ENCODE measurements at places on chromosomes 5 and 9.
A peak's percentile ranks its signal among the peaks of the same experiment; 100 is the strongest.

DNA sequence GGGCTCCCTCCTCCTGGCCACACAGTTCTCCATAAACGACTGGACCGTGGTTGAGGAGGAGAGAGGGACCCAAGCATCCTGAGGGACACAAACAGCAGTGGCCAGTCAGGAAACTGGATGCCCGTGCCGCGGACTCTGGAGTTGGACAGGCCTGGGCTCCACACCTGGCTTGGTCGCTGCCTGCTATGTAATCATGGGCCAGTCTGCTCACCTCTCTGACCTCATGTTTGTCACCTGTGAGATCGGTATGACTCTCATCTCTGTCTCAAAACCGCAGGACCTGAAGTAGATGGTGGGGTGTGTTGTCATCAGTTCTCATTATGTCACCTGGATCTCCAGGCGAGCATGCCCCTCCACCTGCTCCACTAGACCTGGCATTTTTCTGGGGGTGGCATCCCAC lies 14.5 kb downstream of the CXXC5 start:
- no peak for DNase-seq

DNA sequence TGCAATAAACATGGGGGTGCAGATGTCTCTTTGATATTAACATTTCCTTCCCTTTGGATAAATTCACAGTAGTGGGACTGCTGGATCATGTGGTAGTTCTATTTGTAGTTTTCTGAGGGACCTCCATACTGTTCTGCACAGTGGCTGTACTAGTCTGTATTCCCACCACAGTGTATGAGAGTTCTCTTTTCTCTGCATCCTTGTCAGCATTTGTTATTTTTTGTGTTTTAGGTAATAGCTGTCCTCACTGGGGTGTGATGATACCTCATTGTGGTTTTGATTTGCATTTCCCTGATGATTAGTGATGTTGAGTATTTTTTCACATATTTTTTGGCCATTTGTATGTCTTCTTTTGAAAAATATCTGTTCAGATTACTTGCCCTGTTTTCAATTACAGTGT lies 562.5 kb downstream of the CSNK1G3 start:
- DNase-seq, result no peak

GRCh38 chr5:114101153-114101552 lies 260.7 kb upstream of the KCNN2 start:
- no peak for DNase-seq

- DNase-seq, result peak; percentile 70
Observed at GRCh38 chr5:95842854-95843544, 20.5 kb upstream of the GLRX start.

GRCh38 chr5:110342683-110343082 lies 383.8 kb downstream of the TMEM232 start:
- DNase-seq, result no peak

DNA sequence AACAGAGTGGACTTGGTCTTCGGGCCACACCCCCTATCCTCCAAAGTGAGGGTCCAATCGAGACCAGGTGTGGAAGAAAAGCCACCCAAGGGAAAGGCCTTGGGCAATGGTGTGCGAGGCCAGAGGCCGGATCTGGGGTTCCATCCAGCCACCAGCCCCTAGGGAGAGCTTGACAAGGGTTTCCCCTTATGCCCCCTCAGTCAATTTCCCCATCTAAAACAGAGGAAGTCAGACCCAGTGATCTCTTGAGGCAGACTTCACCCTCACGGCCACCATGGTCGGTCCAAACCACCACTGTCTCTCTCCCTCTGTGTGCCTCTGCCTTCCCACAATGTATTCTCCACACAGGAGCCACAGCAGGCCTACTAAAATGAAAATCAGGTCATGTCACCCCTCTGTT lies 82.9 kb downstream of the C5orf15 start:
- no peak for DNase-seq

GRCh38 chr5:72005671-72006070 lies 101.6 kb upstream of the MAP1B start:
- no peak for DNase-seq

GRCh38 chr5:555058-555623 lies 30.9 kb upstream of the SLC9A3 start:
- DNase-seq, result no peak

GRCh38 chr9:130234340-130235260 lies 31.0 kb upstream of the HMCN2 start:
- no peak for DNase-seq

GRCh38 chr5:171637811-171638210 lies 147.8 kb upstream of the SMIM23 start:
- DNase-seq, result no peak

GRCh38 chr5:92941806-92942205 lies 639.2 kb downstream of the NR2F1-AS1 start:
- no peak for DNase-seq

DNA sequence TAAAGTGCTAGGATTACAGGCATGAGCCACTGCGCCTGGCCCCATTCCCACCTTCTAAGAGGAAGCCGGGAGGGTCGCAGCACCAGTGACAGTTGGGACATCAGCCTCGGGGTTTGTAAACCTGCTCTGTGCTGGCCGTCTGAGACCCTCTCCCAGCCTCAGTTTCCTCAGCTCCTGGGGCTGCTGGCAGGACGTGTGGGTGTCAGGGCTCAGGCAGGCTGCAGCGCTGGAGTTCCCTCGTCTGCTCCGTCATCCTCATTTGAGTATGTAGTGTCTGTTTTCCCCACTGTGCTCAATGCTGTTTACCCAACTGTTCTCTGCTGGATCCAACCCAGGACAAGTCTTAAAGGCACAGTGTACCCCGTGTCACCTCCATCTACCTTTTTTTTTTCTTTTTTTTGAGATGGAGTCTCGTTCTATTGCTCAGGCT lies 2.0 kb upstream of the NINJ1 start:
- DNase-seq, result no peak

DNA sequence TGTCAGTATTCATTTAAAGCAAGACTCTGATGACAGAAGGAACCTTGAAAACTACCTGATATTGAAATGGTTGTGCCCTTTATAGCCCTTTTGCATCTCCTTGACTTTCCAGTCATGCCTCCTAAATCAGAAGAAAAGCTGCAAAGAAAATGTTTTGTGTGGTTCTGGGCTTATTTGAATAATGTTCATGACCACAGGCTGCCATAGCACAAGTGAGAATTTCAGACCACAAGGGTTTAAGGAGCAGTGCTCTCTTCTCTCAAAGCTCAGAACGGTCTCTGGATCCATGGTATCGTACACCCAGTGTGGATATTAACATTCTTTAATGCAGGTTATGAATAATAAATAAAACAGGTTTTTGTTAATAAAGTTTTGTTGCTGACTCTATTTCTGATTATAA lies 54.2 kb downstream of the GPR107 start:
- no peak for DNase-seq

- no peak for DNase-seq
Observed at GRCh38 chr9:104322596-104322995, 181.5 kb upstream of the OR13F1 start.

- no peak for DNase-seq
Observed at GRCh38 chr5:159262472-159262858, 625 bp upstream of the UBLCP1 start.

DNA sequence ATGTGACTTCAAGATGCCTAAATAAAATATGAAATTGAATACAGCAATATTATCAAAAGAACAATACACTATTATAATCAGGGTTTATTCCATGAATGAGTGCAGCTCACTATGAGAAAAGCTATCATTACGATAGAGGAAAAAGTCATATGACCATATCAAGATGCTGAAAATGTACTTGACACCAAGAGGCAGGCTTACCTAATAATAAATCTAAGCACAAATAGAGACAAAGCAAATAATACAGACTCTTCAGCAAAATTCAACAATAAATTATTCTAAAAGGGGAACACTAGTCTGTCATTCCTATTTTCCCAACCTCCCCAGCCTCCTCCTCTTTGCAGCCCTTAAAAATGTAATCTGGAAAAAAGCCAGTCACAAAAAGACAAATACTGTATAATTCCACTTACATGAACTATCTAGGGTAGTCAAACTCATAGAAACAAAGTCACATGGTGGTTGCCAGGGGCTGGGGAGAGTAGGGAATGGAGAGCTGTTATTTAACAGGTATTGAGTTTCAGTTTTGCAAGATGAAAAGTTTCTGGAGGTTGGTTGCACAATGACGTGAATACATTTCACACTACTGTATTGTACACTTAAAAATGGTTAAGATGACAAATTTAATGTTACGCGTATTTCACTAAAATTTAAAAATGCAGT lies 148.4 kb downstream of the NFIB start:
- no peak for DNase-seq

All from CD4-positive, alpha-beta T cell treated with Interleukin-12 subunit alpha and Interleukin-12 subunit beta, for 1 hour (primary cell).